Sciatic nerve (tissue), 2 donors: ENCODE measurements at places on chromosomes 6 and 20.

DNA sequence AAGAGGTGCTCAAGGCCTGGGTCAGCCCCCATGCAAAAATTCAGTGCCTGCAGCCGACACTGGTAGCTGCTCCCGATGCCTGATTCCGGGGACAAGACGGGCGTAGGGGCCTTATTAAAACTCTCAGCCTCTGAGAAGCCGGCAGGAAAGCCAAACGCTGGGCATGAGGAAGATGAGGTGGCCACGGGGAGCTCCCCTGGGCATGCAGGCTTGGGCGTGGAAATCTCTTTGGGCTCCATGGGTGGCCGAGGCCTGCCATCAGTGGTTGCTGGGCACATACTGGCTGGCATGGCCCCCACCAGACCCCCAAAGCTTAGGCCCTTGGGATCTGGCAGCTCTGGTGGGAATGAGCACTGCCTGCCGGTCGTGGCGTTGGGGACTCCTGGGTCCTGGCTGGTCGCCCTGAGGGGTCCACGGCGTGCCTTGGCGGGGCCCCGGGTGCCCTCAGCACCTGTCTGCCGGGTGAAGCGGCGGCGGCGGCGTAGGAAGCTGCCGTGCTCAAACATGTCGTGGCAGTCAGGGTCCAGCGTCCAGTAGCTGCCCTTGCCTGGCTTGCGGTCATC is 586 bp downstream of the FOXS1 start:
- no peak for DNase-seq

- no peak for DNase-seq
Observed at GRCh38 chr6:139520321-139520768, 145.9 kb upstream of the CITED2 start.

DNA sequence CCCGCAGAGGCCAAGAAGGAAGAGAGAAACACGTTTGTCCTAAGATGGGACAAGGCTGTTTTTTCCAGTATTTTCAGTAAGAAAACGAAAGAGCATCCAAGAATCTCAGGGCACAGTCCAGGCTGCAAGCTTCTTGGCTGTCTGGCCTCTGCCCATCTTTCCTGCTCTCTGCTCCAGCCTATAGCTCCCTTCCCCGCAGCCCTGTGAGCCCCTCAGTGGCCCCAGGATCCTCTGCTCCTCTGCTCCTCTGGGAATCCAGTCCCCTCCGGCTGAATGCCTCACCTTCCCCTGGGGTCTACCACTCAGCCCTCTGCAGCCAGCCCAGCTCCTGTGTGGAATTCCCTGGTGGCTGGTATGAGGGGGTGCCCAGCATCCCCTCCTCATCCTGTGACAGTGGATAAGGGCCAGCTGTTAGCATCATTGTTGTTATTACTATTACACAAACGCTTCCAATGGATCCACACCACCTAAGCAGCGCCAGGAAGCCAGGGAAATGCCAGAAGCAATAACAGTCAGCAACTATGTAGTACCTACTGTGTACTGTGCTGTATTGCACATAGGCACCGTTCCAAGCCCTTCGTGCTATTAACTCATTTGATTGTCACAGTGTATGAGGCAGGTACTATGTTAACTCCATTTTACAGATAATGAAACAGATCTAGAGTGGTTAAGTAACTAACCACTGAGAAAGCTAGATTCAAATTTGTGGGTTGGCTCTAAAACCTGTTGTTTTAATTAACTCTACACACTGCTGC is 60.3 kb upstream of the PTPN1 start:
- DNase-seq, result no peak

GRCh38 chr20:10423735-10424134 is 10.3 kb downstream of the MKKS start:
- DNase-seq, result no peak

- DNase-seq, result no peak
Observed at GRCh38 chr6:12363651-12364381, 73.7 kb downstream of the EDN1 start.

- no peak for DNase-seq
Observed at GRCh38 chr20:34791289-34792020, 34.0 kb downstream of the NCOA6 start.

GRCh38 chr6:14742680-14743079 is 503.2 kb upstream of the JARID2 start:
- no peak for DNase-seq

DNA sequence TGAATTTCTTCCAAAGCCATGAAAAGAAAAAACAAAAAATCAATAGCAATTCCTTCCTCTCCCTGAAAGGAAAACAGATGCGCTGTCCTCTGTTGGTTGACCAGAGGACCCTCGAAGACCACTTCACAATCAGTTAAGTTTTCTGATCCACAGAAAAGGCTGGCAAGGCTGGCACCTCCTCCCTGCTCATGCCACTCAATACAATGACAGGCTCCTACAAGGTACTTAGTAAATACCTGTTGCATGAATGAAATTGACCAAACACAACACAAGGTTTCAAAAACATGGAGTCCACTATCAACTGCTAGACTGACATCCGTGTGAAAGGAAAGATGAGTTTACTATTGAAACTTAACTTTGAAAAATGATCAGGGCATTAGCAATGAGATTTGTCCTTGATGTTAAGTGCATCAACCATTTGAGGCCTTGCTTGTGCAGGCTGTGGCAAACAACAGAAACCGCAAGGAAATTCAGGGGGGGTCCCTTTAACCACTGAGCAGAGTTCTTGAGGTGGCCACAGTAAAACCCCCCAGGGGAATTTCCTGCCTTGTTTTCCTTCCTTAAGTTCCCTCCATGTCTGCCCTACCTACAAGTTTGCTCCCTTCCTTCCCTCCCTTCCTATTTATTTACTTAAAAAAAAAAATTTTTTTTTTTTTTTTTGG is 27.9 kb upstream of the RTF2 start:
- DNase-seq, result no peak

GRCh38 chr6:132643547-132643946 is 15.4 kb downstream of the TAAR1 start:
- no peak for DNase-seq

- DNase-seq, result no peak
Observed at GRCh38 chr6:118968416-118968815, 33.5 kb upstream of the MCM9 start.

DNA sequence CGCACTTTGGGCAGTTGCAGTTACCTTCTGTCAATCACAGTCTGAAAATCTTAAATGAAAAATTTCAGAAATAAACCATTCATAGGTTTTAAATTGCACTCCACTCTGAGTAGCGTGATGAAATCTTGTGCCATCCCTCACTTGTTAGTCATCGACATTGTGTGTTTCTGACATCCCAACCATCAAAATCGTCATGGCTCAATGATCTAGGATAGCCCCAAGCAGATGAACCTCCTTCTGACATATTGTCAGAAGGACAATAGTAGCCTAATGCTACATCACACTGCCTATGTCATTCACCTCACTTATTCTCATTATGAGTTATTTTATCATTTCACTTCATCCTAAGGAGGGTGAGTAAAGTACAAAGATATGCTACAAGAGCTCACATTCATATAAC is 284.8 kb downstream of the PTPRK start:
- DNase-seq, result no peak

GRCh38 chr20:1294497-1294896 is 28.4 kb downstream of the SNPH start:
- DNase-seq, result no peak

- no peak for DNase-seq
Observed at GRCh38 chr6:145626857-145627256, 108.5 kb downstream of the EPM2A start.

DNA sequence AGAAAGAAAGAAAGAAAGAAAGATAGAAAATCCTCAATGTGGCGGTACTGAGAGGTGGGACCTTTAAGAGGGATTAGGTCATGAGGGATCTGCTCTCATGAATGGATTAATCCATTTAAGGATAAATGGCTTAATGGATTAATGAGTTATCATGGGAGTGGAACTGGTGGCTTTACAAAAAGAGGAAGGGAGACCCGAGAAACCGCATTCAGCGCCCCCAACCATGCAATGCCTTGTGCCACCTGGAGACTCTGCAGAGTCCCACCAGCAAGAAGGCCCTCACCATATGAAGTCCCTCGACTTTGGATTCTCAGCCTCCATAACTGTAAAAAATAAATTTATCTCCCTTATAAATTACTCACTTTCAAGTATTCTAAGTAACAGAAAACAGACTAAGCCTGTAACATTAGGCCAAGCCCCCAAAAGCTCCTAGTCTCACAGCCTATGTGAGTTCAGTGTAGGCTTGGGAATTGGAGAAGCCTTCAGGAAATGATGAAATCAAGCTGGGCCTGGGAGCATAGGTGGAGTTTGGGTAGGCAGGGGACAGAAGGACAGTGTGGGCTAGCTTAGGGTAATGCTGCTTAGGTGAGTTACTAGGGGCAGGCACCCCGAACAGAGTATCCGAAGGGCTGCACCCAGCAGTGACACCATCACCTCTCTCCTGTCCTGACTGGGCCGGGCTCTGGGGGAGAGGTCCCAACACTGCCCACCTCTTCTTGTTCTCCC is 36.2 kb upstream of the RNF24 start:
- DNase-seq, result no peak

GRCh38 chr6:157300436-157300835 is 22.9 kb downstream of the TMEM242 start:
- DNase-seq, result no peak

- no peak for DNase-seq
Observed at GRCh38 chr6:17831135-17831534, 124.4 kb upstream of the NUP153 start.

DNA sequence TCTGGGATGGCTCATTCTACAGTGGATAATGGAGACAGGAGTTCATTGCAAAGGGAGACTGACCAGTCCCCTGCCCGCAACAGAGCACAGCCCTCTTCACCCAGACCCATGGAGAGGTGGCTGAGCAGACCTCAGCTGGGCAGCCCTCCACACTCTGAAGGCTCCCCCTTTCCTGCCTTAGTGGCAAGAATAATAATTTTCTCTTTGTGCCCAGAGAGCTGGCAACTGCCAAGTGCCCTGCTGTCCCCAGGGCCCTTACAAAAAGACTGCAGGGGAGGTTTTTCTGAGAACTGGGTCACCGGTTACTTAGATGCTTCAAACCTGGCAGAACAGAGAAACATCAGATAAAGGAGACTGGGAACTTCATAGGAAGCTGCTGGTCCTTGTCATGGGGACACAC is 35.4 kb upstream of the ZNFX1 start:
- DNase-seq, result no peak

DNA sequence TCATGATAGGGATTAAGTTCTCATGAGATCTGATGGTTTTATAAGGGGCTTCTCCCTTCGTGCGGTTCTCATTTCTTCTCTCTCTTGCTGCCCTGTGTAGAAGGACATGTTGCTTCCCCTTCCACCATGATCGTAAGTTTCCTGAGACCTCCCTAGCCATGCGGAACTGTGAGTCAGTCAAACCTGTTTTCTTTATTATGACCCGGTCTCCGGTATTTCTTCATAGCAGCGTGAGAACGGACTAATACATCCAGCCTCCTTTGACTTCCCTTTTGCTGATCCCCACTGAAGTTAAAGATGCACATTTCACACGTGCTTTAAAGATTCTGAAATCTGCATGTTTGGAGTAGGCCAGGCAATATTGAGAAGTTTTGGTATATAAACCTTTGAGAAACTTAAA is 543.1 kb downstream of the PRKN start:
- DNase-seq, result no peak

DNA sequence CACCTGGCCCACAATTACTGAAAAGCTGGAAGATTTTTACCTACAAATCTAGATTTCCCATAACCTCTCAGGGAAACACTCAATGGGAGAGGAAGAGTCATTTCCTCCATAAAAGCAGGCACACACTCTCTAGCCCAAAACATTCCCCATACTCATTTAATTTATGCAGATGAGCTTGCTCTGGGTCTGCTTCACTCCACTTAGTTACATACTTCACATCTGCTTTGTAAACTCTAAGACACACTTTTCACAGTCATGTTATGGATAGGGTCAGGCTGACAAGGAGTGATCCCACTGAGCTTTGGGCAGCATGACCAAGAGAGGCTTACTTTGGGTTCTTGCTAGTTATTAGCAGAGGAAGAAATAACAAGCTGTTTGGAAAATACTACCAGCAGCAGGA is 27.4 kb downstream of the TRPC4AP start:
- DNase-seq, result no peak

DNA sequence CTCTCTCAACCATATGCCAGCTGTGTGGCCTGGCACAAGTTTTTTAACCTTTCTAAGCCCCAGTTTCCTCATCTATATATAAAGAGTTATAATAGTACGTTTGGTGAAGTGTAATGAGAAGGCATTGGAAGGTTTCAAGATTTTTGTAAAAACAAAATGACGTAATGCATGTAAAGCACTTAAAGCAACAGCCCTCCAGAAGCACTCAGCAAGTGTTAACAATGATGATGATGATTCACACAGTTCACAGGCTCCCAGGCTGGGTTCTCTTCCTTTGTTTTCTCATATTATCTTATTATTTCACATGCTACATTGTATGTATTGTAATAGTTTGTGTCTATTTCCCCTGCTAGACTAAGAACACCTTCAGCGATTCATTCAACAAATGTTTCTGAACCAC is 6.2 kb downstream of the CEP250 start:
- DNase-seq, result no peak

DNA sequence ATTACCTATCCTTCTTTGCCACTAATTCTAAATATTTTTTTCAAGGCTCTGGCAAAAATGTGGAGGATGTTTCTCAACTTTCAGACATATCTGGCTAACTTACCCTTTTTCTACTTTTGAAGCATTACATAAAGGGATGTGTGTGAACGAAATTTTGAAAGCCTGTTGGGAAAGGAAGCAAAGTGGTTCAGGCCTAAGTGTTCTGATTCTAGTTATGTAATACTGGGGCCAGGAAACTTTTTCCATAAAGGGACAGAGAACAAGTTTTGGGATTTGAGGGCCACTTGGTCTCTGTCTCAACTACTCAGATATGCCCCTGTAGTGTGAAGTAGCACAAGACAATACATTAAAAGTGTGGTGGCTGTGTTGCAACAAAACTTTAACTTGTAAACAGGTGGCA is 721.8 kb downstream of the PHF3 start:
- no peak for DNase-seq
